ENCODE measurements at places on chromosomes 3 and 15.

- no peak for DNase-seq
Observed at GRCh38 chr15:77221708-77222107, 150.8 kb upstream of the TSPAN3 start.

DNA sequence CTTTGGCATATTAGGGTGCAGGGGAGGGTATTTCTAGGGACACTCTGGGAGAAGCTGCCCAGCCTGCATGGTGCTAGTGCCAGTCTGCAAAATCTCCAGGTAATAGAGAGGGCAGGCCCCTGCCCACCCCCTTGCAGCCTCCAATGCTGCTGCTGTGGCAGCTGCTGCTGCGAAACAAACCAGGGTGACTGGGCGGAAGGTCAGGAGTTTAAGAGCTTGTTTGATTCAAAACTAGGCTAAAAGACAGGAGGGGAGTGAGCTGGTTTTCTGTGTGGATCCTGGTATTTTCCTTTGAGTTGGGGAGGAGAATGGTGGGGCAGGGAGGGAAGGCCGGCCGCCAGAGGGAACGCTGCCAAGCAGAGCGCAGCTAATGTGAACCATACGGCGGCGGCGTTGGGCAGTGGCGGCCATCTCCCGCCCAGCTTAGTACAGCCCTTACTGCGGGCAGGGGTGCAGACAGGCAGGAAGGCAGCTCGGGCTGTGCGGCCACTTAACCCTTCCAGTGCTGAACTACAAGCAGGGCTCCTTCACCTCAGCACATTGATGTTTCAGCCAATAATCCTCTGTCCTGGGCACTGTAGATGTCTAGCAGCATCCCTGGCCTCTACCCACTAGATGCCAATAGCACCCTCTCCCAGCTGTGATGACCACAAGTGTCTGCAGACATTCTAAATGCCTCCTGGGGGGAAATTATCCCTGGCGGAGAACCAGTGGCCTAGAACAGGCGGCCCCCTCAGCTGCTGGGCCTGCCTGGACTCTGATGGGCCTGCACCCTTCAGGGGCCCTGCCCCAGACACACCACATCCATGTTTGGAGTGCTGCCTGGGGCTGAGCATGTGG lies 125.7 kb downstream of the EEFSEC start:
- no peak for DNase-seq

GRCh38 chr3:150097588-150097890 lies 126.8 kb upstream of the PFN2 start:
- DNase-seq, result no peak

GRCh38 chr3:128351546-128351945 lies 115.1 kb downstream of the DNAJB8 start:
- no peak for DNase-seq

GRCh38 chr3:109863701-109864100 lies 526.4 kb upstream of the DPPA4 start:
- DNase-seq, result no peak

DNA sequence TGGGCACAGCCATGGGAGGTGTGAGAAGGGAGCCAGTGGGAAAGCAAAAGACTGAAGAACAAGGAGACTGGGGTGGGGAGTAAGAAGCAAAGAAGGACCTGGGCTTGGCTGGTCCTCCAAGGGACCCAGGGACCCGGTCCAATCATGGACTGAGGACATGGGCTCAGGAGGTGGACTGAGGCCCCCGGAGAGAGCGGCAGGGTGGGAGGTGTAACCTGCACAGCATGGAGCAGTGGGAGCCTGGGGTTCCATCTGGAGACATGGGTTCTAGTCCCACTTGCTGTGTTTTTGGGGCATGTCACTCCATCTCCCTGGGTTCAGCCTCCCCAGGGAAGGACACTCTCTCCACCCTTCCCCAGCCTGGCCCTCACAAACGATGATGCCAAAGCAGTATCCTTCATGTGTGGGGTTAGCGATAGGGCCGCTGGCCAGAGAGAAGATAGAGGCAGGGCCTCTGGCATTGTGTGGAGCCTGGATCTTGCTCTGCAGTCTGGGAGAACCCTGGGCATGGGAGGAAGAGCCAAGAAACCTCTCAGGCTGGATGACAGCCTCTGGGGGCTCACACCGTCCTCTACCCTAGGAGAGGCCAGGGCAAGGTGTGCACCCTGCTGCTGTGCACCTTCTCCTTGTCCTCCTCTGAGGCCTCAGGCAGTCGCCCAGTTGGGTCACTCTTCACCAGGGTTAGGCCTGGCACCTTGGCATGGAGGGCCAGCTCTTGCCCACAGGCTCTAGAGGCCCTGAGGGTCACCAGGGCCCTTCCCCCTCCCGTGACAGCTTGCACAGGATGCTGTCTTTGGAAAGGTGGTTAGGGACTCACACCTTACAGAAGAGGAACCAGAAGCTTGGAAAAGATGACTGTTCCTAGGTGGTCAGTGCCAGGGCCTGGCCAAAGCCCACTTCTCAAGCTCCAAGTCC lies 26.0 kb downstream of the FBXW12 start:
- DNase-seq, result no peak

Data from activated naive CD4-positive, alpha-beta T cell treated with anti-CD3 and anti-CD28 coated beads, Interleukin-2, amount 10 ng/mL, durations not matched to agents 7 days and 5 days (primary cell).